Naive thymus-derived CD4-positive, alpha-beta T cell (primary cell): ENCODE measurements at places on chromosomes 1 and 21. TPM values are rescaled to one million over a fixed set of nuclear protein-coding genes. Genes with fewer than 3 reads are reported as not detected.

The TRIM58 gene
- 0.17 TPM for polyA plus RNA-seq

The CD84 gene
- polyA plus RNA-seq: 11.3 TPM

The PTGFRN gene
- 0.22 TPM for polyA plus RNA-seq

The OR2G6 gene
- polyA plus RNA-seq: not detected

The CNST gene
- 58.8 TPM for polyA plus RNA-seq

The NPR1 gene
- polyA plus RNA-seq: not detected

The KIAA0040 gene
- 31.7 TPM for polyA plus RNA-seq

The TMEM54 gene
- not detected for polyA plus RNA-seq

DNA sequence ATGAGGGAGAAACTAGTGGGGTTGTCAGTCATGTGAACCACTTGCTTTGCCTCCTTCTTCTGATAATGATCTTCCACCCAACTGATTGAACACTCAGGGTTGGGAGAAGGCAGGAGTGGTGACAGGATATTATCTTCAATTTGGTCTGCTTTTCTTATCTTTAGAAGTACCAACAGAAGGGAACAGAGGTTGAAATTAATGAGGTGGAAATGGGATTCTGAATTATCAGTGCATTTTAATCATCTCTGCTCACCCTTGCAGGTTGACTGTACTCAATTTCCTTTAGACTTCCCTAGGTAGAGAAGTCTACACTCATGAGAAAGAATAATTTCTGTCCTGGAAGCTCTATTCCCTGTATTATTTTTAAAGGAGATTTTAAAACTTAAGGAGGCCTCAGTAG lies 19.9 kb upstream of the PTPN14 start:
- no peak for DNase-seq

DNA sequence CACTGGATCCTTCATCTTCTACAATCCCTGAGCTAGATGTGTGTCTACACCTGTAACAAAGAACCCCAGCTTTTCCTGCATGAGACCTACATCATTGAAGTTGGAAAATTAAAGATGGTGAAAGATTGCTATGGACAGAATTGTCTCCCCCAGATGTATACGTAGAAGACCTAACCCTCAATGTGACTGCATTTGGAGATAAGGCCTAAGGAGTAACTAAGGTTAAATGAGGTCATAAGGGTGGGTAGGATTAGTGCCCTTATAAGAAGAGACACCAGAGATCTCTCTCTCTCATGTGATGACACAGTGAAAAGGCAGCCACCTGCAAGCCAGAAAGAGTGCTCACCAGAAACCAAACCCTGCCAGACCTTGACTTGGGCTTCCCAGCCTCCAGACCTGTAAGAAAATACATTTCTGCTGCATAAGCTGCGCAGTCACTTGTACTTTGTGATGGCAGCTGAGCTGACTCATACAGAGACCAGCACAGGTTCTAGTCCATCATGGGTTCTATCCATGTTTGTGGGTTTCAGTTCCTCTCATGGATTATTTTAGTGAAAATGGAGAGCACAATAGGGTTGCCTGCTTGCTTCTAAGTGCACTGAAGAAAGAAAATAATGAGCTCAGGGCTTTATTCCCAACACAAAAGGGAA lies 180.8 kb downstream of the TPR start:
- DNase-seq: no peak

- no peak for DNase-seq
Observed at GRCh38 chr1:3500265-3500835, 45.9 kb downstream of the ARHGEF16 start.

DNA sequence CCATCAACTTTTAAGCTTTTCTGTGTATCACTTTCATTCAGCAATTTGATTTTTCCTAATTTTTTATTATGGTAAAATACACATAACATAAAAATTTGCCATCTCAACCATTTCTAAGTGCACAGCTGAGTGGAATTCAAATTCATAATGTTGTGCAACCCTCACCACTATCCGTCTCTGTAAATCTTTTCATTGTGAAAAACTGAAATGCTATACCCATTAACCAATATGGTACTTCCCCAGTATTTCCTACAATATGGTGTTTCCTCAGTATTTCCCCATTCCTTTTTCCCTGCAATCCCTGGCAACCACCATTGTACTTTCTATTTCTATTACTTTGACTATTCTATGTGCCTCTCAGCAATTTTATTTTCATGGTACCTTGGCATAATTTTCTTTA lies 6.8 kb downstream of the STPG1 start:
- no peak for DNase-seq

DNA sequence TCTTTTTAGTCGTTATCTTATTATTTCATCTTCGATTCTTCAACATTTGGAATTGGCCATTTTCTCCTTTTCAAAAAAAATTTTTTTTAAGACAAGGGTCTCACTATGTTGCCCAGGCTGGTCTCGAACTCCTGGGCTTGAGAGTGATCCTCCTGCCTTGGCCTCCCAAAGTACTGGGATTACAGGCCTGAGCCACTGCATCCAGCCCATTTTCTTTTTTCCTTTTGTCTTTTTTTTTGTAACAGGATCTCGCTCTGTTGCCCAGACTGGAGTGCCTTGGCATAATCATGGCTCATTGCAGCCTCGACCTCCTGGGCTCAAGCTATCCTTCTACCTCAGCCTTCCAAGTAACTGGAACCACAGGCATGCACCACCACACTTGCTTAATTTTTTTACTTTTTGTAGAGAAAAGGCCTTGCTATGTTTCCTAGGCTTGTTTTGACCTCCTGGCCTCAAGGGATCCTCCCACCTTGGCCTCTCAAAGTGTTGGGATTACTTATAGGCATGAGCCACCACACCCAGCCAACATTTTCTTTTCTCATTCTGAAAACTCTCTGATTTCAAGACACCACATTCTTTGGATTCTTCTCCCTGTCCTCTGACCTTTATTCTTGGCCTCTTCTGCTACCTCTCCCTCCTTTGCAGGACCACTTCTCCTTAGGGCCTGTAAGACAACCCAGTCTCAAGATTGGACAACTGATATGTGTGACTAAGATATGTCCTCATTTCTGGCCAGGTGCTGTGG lies 6.0 kb upstream of the MAP1LC3C start:
- DNase-seq: no peak

- DNase-seq: no peak
Observed at GRCh38 chr1:156852418-156852874, 6.5 kb downstream of the INSRR start.

GRCh38 chr1:162285149-162285561 lies 91.5 kb downstream of the SPATA46 start:
- no peak for DNase-seq

- DNase-seq: no peak
Observed at GRCh38 chr1:70117046-70117445, 88.3 kb downstream of the LRRC40 start.

DNA sequence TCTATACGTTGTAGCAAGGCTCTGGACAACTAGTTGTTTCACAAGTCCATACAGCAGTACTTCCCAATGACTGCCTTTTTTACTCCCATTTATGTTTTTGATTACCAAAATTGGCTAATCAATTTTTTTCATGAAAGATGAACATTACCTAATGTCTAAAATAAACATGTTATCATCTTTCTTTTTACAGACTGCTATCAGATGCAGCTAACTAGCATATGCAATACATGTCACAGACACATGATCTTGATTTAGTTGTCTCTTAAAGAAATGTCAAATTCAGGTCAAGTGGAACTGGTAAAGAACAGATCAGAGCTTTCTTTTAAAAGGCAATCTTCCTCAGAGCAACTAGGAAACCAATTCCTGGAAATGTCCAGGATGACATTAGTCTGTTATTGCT lies 630 bp upstream of the DBT start:
- no peak for DNase-seq

DNA sequence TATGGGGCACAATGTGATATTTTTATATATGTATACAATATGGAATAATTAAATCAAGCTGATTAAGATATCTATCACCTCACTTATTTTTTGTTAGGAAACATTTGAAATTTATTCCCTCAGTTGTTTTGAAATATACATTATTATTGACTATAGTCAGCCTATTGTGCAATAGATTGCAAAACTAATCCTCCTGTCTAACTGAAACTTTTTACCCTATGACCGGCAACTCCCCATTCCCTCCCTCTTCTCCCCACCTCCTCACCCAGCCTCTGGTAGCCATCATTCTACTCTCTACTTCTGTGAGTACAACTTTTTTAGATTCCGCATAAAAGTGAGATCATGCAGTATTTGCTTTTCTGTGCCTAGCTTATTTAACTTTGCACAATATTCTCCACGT lies 117.7 kb upstream of the SGIP1 start:
- DNase-seq: no peak

- no peak for DNase-seq
Observed at GRCh38 chr1:71015745-71016144, 31.9 kb downstream of the PTGER3 start.

GRCh38 chr1:34980715-34981114 lies 4.4 kb downstream of the TMEM35B start:
- no peak for DNase-seq

DNA sequence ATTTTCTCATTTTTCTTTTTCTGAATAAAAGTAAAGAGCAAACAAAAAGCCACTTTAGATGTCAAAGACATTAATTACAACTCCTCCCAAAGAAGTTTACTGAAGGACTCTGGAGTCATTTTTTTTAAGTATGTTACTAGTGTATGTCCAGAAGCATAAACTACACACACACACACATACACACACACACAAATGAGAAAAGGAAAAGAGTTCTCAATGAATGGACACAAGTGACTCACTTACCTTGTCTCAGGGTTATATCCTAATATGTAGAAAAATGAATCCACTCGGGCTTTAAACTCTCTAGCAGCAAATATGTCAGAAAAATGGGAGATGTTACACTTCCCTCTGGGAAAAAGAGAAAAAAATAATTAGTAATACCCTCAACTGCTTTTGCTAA lies 223.1 kb downstream of the SLC45A1 start:
- no peak for DNase-seq

DNA sequence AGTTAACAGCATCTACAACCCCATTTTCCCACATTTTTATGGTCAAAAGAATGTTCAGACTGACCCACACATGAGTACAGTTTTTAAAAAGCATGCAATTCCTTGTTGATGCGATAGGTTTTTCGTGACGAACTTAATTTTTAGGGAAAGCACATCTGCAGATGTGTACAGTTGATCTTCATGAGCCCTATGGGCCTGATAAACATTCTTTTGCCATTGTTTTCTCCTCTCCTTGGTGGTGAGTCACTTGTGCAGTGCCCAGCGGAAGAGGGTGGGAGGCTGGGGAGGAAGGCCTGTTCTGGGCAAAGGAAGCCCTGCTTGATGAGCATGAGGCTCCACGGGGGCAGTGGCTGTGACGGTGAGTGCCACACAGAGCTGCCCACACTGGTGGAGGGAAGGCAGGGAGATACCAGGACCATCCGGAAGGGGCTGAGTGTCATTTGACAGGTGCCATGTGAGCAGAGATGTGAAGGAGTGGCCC lies 5.3 kb downstream of the ARF1 start:
- DNase-seq: no peak

DNA sequence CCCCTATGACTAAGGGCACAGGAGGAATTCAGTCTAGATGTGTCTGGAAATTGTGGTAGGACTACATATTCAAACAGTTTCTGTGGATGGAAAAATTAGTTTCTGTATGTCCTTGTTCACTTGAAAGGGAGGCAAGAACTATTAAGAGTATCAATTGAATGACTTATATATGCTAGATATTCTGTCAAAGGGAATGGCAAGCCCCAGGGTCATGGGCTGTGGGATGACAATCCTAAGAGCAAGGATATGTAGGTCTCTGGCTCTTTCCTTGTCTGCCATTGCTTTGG lies 383.5 kb upstream of the B3GALT2 start:
- no peak for DNase-seq

GRCh38 chr1:159939678-159940002 lies 5.8 kb downstream of the IGSF9 start:
- DNase-seq: no peak

DNA sequence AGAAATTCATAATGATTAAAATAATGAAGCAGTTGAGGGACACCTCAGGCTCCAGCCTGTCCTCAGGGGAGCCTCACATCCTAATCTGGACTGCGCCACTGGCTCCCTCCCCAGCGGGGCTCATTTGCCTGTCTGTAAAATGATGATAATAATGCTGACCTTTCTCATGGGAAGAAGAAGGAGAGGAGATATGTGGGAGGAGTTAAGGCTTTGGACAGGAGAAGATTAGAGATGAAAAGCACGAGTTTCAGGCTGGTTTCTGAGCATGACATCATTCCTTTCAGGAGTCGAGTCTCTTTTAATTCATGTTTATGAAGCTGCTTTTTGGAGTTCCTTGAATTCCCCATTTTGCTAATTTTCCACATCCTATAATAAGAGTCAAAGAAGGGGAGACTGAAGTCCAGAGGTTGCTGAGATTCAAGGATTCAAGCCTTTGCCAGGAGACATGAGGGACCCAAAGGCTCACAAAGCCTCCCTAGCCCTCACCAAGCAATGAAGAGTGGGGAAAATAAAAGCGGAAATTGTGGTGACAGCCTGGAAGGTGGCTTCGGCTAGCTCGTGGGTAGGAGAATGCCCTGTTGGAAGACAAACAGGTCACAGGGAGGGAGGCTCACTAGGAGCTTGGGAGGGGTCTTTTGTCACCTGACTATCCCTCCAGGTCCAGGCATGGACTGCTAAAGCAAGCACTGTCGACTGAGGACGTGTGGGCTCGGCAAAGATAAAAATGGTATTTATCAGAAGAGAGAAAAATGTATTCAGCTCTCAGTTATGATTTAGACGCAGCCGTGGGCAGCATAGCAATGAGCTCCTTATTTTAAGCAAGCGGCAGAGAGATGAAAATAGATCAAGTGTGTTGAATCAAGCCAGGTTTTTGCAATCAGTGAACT lies 27.5 kb upstream of the STMN1 start:
- no peak for DNase-seq

DNA sequence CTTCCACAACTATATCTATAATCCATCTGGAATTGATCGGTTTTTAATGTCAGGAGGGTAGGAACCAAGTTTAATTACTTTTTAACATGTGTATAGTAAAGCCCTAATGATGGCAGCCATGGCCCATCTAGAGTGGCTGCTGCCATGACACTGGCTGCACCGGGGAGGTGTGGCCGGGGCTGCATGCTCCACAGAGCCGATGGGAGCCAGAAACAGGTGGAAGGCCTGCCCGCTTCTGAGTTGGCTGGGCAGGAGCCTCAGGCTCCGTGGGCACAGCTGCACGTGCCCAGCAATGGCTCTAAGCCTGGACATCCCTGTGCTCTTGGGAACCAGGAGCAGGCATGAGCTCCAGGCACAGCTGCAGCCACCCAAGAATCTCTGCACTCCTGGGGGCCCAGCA lies 73.0 kb downstream of the GBP6 start:
- no peak for DNase-seq

GRCh38 chr21:42413500-42413899 lies 9.8 kb downstream of the UBASH3A start:
- no peak for DNase-seq

- no peak for DNase-seq
Observed at GRCh38 chr1:24951337-24951736, 21.3 kb upstream of the RUNX3 start.

- DNase-seq: no peak
Observed at GRCh38 chr1:228687587-228687986, 47.7 kb upstream of the RHOU start.
